ENCODE measurements at places on chromosomes 2 and 18.

- no peak for DNase-seq
Measured at GRCh38 chr2:231260442-231261208, 62.2 kb downstream of the ARMC9 start.

- no peak for DNase-seq
Measured at GRCh38 chr2:88601286-88601685, 26.0 kb downstream of the EIF2AK3 start.

DNA sequence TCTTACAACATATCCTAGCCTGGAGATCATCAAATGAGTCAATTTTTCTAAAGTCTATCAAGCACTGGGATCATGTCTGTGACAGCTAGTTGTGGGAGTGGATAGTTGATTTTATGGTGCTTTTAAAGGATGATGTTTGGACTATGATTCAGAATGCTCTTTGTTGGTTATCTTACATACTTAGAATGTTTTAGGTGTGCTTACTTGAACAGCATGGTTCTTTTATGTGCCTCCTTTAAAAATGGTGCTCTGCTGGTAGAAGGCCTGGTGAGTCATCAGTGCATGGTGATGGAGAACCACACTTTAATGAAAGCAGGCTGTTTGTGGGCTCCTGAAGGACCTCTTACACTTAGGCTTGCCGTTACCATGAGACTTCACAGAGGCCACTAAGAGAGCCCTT is 682.7 kb upstream of the FANCL start:
- DNase-seq, result peak; percentile 95

DNA sequence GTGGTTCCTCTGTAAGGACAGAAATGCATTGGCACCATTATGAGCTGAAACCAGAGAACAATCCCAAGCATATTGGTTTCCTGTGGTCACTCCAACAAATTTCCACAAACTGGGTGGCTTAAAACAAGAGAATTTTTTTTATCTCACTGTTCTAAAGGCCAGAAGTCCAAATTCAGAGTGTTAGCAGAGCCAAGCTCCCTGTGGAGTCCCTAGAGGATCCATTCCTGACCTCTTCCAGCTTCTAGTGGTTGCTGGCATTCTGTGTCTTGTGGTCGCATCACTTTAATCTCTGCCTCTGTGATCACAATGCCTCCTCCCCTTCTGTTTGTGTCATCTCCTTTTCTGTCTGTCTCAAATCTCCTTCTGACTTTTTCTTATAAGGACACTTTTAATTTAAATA is 380.3 kb downstream of the NYAP2 start:
- peak; percentile 40 for DNase-seq

- peak; percentile 45 for DNase-seq
Measured at GRCh38 chr2:86372641-86373502, 35.4 kb upstream of the REEP1 start.

DNA sequence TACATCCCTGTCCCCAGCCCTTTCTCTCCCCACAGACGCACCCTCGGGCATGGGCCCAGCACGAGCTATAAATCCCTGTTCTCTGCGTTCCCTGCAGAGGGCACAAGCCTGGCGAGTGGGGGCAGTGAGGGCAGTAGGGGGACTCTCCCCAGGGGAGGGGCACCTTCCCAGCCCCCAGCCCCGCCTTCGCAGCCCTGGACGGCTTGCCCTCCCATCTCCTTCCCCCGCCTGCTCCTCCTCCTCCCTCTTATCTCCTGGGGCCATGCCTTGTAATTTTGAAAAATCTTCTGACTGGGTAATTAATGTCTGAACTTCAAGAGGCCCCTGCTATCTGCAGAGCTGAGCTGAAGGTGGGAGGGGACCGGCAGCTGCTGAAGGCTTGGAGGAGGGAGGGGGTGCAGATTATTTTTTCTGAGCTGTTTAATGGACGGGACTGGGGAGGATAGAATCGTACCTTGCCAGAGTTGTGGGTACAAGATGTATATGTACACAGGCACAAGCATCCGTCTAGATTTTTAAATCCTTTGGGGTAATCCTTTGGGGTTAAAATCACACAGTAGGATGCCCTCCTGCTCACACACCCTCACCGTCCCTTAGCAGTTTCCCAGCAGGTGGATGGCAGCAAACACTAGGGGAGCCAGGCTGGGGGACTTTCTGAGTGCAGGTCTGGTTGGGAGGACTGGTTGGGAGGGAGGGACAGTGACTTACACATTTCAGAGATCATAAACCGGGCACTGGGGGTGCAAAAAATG is 121.9 kb downstream of the SMAD7 start:
- no peak for DNase-seq

DNA sequence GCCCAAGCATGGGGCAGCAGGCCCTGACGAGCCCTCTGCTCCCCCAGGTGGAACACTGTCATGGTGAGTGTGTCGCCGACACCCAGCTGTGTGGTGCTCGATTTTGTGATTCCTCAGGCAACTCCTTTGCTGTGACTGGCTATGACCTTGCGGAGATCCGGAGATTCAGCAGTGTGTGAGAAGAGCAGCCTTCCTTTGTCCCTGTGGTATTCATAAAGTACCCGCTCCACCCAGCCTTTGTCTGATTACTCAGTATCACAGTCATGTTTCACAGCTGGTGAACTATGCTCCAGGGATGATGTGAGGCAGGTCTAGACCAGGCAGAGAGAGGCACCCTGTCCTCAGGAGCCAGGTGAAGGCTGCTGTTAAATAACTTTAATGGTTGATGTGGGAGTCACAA is 4.0 kb downstream of the WDR54 start:
- DNase-seq, result no peak

DNA sequence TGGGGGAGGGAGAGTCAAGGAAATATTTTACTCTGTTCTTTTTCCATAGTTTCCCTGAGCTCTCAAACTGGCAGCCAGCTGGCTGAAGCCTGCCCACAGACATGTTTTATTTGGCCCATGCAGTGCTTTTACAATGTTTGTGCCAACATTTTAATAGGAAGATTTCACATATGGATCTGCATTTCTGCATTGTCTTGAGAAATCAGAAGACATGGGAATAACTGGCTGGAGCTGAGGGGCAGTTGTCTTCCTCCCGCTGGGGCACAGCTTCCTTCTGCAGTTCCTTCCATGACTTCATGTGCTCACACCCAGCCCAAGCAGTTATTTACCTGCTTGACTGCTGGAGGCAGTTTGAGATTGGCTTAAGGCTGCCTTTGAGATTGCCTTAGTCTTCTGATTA is 74.4 kb downstream of the PLCL1 start:
- peak; percentile 55 for DNase-seq

DNA sequence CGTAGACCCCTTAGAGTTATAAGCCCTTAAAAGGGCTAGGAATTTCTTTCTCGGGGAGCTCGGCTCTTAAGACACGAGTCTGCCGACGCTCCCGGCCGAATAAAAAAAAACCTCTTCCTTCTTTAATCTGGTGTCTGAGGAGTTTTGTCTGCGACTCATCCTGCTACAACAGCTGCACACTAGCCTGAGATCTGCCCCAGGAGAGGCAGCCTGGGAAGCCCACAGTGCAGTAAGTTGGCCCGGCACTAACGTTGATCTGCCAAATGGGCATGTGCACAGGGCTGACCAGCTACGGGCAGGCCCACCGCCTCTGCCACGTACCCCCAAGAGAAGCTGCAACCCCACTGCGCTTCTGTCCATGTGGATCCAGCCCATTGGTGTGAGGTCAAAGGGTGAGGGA is 8.4 kb upstream of the LIMS2 start:
- DNase-seq, result peak; percentile 23

DNA sequence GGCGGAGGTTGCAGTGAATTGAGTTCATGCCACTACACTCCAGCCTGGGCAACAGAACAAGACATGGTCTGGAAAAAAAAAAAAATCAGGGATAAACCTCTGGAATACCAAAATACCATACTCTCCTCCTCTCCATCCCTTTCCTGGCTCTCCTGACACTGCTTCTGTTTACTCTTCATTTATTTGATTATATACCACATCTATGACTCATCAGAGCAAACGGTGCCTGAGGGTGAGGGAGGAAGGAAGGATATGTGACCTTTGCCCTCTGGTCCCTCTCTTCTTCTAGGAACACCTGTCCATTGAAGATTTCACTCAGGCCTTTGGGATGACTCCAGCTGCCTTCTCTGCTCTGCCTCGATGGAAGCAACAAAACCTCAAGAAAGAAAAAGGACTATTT is 30.0 kb downstream of the VIL1 start:
- DNase-seq, result peak; percentile 5

- DNase-seq, result no peak
Measured at GRCh38 chr18:13265008-13265910, 46.7 kb downstream of the LDLRAD4 start.

GRCh38 chr2:46977899-46978298 is 62.3 kb upstream of the MCFD2 start:
- no peak for DNase-seq

GRCh38 chr18:7601246-7601615 is 34.1 kb downstream of the PTPRM start:
- peak; percentile 70 for DNase-seq

GRCh38 chr2:66534461-66534860 is 99.5 kb downstream of the MEIS1 start:
- DNase-seq, result no peak

DNA sequence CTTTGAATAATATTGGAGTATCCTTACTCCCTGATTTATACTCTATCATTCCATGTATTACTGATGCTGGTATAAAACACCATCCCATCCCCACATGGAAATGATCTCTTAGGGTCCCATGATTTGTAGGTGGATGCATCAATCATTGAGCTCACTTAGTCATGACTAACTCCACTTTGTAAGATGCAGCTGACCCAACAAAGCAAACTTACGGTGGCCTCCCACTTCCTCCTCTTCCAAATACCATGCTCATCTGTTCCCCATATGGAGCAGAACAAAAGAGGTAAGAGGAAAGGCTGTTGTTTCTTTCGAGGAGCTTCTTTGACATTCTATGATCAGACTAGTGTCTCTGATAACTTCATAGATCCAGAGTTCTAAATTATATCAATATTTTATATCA is 640.2 kb upstream of the SLC39A10 start:
- no peak for DNase-seq

DNA sequence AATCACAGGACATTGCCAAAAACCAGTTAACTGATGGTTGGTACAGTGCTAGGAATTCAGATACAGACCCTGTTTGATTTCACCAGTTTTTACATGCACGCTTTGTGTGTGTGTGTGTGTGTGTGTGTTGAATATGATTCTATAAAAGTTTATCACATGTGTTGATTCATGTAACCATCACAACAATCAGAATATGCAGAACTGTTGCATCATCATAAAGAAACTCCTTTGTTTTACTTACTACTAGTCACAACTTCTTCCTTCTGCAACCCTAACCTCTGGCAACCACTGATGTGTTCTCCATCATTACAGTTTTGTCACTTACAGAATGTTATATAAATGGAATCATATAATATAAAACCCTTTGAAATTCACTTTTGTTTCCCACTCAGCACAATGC is 144.8 kb upstream of the CYP26B1 start:
- no peak for DNase-seq

- no peak for DNase-seq
Measured at GRCh38 chr2:95300450-95300849, 3.3 kb downstream of the KCNIP3 start.

Measured in AG10803 (cell line).